ENCODE measurements at places on chromosomes 3 and 15.
A peak's percentile ranks its signal among the peaks of the same experiment; 100 is the strongest.

DNA sequence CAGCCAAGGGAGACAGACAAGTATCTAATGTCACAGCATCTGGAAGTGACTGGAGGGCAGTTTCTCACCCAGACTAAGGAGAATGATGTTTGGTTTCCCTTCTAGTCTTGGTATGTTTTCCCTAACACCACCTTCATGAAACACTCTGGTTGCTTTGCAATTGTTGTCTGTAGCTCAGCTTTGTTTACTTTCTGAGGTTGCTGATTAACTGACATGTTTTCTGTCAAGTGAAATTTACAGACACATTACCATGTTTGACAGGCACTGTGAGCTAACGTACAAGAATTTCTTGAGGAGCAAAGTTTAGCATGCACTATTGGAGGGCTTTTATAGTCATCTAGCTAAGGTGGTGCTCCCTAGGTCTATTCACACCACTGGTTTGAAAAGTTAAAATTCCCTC, 131.6 kb upstream of the NECTIN3 start:
- DNase-seq, result no peak

DNA sequence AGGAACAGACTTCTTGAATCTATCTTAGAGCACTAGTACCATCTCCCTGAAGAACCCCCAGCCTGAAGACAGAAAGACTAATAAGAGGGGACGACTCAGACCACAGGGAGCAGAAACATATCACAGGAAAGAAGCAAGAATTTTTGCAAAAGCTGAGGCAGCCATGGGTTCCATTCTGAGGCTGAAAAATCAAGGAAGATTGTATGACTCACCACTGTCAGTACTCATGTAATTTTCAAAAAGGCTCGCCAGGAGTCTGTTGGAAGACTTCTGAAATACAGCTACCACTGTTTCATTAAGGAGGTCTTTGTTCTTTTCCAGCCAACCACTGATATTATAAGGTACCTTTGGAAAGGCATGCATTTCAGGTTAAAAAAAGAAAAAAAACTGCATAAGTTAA, 47.5 kb downstream of the MYH15 start:
- peak; percentile 15 for DNase-seq

DNA sequence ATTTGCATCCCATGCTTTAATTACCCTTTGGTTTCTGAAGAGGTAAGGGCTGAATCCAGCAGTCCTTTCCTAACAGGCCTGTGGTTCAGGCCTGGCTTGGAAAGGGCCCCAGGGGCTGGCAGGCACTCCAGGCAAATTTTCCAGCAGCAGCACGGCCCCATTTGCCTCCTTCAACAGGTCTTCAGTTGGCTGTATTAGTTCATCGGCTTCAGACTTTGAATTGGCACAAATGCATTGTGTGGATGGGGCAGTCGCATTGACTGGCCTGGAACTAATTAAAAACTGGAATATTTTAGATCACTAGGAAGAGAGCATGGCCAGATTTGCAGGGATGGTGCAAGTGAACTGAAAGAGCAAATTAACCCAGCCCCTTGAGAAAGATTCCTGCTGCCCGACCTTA, 207.8 kb upstream of the MCTP2 start:
- no peak for DNase-seq

GRCh38 chr15:43382310-43382709, 11.4 kb downstream of the TUBGCP4 start:
- no peak for DNase-seq

DNA sequence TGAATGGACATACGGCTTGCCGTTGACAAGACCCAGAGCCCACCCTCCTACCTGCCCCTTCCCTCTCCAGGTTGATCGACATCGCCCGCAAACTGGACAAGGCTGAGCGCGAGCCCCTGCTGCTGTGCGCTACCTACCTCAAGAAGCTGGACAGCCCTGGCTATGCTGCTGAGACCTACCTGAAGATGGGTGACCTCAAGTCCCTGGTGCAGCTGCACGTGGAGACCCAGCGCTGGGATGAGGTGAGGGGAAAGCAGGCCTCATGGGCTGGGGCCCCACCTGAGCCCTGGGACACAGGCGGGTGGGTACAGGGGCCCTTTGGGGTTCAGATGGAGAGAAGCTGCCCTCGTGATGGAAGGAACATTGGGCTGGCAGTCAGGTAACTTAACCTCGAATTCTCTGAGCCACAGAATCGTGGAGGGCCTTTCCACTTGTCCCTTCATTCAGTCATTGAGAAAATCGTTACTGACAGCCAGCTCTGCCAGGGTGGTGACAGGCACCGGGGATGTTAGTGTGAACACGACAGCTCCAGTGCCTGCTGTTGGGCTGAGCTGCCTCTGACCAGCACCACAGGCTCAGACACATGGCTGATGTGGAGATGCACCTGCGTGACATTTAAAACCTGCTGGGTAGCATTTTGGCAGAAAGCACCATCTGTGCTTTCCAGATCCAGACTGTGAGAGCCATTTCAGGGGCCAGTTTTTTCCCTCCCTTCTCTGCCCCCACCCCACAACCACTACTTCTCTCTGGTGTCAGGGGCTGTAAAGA, 25.6 kb upstream of the RHO start:
- DNase-seq, result no peak

DNA sequence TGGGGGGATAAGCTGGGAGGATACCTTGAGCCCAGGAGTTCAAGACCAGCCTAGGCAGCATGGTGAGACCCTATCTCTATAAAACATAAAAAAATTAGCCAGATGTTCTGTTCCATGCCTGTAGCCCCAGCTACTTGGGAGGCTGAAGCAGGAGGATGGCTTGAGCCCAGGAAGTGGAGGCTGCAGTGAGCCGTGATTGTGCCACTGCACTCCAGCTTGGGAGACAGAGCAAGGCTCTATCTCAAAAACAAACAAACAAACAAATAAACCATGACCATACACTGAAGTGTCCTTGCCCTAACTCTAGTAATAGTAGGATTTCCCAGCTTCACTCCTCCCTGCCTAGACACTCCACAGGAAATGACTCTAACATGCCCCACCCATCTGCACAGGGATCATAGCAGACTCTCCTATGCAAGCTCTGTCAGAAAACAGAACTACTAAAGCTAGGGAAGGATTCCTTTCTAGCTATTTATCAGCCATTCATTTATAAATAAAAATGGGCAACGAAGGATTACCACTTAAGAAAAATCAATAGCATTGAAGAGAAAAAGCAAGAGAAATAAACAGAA, 4.6 kb downstream of the ERICH6 start:
- peak; percentile 77 for DNase-seq

DNA sequence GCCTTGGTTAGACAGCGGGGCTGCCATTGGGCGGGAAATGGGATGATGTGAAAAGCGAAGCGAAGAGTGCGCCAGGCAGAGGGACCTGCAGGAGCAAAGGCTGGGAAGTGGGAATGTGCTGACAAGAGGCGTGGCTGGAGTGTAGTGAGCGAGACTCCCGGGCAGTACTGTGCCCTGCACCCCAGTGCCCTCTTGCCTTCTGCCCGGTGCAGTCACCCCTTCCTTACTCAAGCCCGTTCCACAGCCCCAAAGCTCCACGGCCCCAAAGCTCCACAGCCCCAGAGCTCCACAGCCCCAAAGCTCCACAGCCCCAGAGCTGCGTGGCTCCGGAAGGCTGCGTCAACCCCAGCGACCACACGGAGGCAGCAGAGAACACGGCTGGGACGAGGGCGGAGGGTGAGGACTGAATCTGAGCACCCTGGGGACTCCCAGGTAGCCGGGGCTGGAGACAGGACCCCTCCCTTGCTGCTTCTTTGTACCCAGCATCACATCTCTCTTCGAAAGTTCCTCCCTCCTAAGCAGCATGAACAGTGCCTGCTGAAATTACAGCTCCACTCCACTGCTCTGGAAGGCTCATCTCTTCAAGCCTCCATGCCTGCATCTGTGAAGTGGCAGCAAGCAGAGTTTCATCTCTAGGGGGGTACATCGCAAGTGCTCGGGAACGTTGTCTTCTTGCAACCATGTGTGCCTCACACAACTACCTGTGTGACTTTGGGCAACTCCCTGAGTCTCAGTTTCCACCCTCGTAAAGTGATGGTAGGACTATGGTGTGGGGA, 108.9 kb downstream of the FBLN2 start:
- DNase-seq, result peak; percentile 43

GRCh38 chr3:183244981-183245476, 8.0 kb upstream of the B3GNT5 start:
- DNase-seq, result peak; percentile 40

DNA sequence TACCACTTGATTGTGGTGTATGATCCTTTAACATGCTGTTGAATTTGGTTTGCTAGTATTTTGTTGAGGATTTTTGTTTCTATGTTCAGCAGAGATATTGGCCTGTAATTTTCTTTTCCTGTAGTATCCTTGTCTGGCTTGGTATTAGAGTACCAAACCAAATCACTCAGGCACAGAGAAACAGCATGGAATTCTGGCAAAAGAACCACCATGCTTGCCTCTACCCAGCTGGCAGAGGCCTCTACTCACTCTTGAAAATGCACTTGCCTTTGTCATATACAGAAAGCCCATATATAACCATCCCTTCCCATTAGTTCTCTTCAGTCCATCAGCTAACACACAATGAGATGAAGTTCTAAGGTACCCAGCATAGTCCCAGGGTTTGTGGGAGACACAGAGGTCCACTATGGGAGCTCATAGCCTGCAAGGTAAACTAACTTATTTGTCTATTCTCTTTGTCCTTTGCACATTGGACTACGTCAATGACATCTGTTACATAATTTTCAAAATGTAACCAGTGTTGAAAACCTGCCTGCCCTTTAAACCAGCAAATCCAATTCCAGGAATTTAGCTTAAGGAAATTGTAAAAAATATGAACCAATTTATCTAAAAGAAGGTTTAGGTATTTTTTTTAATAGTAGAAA, 82.1 kb upstream of the POMGNT2 start:
- DNase-seq, result no peak

DNA sequence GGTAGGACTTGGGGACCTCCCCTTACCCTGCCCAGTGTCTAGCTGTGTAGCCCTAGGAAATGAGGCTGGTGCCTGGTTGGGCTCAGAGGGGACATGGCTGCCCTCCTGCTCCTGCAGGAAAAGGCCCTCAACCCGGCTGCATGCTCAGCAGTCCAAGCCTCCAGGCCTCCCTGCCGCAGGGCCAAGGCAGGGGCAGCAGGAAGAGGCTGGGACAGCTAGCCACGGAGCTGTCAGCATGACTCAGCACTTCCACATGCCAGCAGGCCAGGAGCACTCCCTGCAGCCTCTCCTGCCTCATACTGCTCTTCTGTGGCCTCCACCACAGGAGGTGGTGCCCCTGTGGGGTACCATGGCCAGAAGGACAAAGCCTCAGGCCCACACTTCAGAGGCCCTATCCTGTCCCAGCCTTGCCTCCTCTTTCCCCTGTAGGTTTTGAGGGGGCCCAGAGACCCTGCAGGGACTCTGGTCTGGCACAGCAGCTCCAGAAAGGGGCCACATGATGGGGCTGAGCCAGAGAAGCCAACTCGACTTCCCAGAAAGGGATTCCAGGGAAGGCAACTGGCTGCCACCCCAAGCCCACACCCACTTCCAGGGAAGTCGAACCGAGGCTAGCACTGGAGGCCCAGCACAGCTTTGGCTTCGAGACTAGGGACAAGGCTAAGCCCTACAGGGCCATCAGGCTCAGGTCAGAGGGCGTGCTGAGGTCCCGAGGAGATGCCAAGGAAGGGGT, 19.5 kb downstream of the TKT start:
- peak; percentile 72 for DNase-seq

GRCh38 chr15:31065824-31066223, 35.7 kb downstream of the TRPM1 start:
- no peak for DNase-seq

DNA sequence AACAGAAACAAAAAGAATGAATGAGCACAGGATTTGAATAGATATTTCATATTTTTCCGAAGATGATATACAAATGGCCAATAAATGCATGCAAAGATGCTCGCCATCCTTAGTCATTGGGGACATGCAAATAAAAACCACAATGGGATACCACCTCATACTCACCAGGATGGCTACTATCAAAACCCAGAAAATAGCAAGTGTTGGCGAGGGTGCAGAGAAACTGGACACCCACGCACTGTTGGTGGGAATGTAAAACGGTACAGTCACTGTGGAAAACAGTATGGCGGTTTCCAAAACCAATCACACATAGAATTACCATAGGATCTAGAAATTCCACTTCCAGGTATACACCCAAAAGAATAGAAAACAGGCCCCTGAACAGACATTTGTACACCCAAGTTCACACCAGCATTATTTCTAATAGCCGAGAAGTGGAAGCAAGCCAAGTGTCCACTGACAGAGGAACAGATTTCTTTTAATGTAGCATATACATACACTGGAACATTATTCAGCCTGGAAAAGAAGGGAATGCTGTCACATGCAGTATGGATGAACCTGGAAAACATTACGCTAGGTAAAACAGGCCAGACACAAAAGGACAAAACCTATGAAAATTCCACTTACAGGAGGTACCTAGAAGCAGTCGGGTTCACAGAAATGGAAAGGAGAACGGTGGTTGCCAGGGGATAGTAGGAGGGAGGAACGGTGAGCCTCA, 3.6 kb downstream of the RNF168 start:
- peak; percentile 25 for DNase-seq

GRCh38 chr15:59205839-59206622, 612 bp upstream of the LDHAL6B start:
- peak; percentile 48 for DNase-seq

- DNase-seq, result no peak
Measured at GRCh38 chr15:29571792-29572431, 250.4 kb downstream of the TJP1 start.

GRCh38 chr15:34942363-34942762, 27.2 kb downstream of the AQR start:
- DNase-seq, result no peak

DNA sequence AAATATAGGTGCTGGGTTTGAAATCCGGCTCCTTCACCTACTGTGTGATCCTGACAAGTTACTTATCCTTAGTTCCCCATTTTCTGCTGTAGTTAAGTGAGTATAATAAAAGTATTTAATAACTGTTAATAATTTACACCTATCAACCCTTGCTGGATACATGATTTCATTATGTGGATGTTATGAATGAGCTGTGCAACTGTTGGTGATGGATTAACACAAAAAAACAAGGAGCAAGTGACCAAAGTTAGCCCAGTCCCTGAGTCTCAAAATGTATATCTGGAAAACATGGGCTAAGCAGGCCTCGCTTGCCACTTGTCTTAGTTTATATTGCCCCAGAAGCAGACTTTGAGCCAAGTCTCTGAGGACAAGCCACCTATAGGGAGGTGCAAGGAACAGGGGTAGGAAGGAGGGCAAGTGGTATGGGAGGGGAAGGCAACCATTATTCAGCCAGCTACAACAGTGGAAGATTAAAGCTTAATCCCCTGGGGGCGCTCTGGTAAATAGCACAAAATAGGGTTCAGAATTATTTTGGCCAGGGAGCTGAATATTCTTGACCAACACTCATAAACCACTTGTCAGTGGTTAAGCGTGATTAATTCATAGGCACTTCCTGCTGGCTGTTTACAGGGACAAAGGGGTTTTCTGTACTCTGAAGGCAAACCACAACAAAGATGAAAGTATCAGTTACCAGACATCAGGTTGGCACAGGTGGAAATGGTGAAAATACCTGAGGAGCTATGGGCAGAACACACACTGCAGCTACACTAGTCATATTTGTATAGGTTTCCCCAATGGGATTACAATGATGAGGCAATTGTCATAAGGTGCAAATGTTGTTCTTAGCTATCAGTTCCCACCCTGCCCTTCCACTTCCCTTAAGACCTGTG, 76.2 kb downstream of the TRIM42 start:
- no peak for DNase-seq
